IMR-90 (cell line): ENCODE measurements at places on chromosomes 12 and 14. TPM values are rescaled to one million over a fixed set of nuclear protein-coding genes. Genes with fewer than 3 reads are reported as not detected.

RBMS2 gene
- total RNA-seq: 28.3 and 38.0 TPM in 2 replicates

SCNN1A gene
- not detected in 2 replicates for total RNA-seq

EGLN3 gene
- under 0.01 and 0.28 TPM in 2 replicates for total RNA-seq

RNASE8 gene
- total RNA-seq: not detected in 2 replicates

TMPRSS12 gene
- total RNA-seq: not detected in 2 replicates

DNAJC22 gene
- total RNA-seq: 6.7 and 8.1 TPM in 2 replicates

AQP6 gene
- total RNA-seq: not detected in 2 replicates

SMOC1 gene
- total RNA-seq: 0.90 and 1.1 TPM in 2 replicates

CMKLR1 gene
- not detected in 2 replicates for total RNA-seq

NUAK1 gene
- 8.8 and 8.9 TPM in 2 replicates for total RNA-seq

ITGB7 gene
- total RNA-seq: under 0.01 and 0.18 TPM in 2 replicates

RPAP3 gene
- 10.6 and 20.0 TPM in 2 replicates for total RNA-seq

CISTR gene
- total RNA-seq: not detected in 2 replicates
